Coronary artery (tissue), 2 donors: ENCODE measurements at places on chromosomes 6 and 20.

DNA sequence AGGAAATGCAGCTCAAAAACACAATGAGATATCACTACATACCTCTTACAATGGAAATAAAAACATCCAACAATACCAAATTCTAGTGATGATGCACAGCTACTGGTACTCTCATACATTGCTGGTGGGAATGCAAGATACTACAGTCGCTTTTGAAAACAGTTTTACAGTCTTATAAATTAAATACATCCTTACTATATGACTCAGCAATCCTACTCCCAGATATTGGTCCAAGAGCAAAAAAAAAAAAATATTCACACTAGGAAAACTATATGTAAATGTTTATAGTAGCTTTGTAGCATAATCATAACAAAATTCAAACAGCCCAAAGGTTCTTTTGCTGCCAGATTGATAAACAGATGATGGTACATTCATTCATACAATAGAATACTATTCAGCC is 217.4 kb upstream of the FAM83B start:
- no peak for DNase-seq

DNA sequence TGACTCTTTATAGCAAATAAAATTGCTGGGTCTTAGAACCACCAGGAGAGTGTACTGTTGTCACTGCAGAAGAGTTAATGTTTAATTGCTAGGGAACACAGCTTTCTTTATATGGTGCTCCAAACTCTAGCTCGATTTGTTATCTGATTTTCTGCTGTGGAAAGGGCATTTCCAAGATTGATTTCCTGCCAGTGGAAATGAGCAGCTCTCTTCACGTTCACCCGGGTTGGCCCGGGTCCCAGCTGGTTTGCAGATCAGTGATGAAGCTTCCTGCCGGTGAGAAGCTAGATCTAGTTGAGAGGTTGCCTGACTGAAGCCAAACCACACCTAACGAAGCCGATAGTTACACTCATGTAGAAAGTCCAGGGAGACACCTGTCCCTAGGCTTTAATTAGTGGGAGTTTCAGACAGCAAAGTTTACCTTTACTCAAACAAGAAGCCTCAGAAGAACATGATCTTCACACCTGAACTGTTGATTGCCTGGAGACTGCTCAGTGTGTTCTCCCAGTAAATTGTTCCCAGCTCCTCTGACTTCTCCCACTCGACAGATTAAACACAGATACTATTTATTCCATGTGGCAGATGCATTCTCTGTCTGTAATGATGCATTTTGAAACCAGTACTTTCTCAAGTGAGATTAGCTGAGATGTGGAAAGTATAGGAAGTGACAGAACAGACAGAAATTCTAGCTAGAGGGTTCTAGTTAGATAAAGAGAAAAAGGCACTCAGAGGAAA is 27.8 kb downstream of the PAQR8 start:
- DNase-seq, result no peak

DNA sequence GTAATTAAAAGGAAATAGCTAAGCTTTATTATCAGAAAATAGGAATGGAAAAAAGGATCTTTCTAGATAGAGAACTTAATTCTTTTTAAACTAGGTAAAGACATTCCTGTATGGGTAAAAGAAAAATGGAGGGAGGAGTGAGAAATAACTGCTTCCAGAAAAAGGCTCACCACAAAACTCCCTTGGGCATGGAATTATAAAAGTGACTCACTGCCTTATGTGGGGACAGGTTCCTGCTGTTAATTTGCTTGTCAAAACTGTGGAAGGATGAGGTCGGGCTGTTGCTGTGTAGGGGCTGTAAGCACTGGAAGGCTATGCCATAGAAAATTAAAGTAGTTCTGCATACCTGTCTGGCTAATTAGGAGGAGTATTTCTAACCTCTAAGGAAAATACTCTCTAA is 158.7 kb downstream of the UBE3D start:
- no peak for DNase-seq

GRCh38 chr6:121856296-121856695 is 420.9 kb downstream of the GJA1 start:
- no peak for DNase-seq

DNA sequence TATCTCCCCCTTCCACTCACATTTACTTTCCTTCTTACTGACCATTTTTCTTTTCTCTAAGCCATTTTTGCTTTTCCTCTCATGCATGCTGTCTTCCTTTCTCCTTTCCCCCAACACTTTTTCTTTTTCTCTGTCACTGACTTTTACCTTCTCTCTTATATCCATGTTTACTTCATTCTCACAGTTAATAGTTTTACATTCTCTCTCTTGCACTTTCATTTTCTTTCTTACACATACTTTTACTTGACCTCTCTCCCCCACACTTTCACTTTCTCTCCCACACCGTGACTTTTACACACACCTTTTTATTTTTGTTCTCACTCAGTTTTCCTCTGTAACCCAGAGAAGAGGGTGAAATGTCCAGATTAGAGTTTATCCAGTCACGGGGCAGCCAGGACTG is 636.3 kb downstream of the PTPRT start:
- no peak for DNase-seq

DNA sequence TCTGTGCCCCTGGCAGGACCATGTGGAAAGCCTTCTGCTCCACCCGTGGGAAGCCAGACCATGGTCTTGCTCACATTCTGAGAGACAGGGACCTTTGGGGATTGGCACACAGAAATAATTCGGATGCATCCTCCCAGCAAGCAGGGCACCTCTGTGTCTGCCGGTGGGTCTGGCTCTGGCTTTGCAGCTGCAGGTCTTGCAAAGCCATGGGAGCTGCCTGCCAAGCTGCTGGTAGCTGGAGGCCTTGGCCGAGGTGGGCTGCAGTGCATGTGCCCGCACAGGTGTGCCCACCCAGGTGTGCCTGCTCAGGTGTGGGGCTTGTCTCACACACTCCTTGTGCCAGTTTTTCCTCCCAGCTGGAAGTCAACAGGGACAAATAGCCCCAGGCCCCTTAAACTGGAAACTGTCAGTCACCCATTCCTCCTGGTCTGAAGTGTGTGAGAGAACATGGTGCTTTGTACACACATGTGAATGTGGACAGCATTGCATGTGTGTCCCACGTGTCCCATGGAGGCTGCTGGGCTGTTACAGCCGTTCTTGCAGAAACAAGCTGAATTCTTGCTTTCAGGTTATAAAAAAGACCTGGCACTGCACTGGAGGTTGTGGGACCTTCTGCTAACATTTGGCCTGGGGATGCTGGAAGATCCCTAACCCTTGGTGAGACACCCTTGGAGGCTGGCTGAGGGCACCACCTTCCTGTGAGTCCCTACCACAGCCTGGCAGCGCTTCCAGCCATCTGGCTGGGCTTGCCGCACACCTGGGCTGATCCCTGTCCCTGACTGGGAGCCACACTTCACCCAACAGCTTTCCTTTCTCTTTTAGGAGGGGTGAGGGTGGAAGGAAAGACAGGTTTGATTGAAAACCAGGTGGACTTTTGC is 54.9 kb upstream of the SMOC2 start:
- no peak for DNase-seq

DNA sequence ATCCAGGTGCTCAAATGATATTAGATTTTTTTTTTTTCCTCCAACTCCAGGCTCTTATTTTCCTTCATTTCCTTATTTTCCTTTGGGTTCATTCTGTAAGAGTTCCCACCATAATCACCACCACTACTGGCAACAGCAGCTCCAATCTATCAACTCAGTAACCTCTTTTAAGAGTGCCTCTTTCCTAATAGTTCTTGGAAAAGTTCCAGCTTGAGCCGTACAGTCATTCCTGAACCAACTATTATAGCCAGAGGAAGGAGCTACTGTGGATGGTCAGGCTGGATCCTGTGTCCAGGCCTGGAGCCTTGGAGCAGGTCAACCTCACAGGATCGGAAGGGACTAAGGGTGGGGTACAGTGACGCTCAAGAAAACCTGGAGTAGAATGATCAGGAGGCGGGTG is 4.2 kb upstream of the ANGPT4 start:
- no peak for DNase-seq

DNA sequence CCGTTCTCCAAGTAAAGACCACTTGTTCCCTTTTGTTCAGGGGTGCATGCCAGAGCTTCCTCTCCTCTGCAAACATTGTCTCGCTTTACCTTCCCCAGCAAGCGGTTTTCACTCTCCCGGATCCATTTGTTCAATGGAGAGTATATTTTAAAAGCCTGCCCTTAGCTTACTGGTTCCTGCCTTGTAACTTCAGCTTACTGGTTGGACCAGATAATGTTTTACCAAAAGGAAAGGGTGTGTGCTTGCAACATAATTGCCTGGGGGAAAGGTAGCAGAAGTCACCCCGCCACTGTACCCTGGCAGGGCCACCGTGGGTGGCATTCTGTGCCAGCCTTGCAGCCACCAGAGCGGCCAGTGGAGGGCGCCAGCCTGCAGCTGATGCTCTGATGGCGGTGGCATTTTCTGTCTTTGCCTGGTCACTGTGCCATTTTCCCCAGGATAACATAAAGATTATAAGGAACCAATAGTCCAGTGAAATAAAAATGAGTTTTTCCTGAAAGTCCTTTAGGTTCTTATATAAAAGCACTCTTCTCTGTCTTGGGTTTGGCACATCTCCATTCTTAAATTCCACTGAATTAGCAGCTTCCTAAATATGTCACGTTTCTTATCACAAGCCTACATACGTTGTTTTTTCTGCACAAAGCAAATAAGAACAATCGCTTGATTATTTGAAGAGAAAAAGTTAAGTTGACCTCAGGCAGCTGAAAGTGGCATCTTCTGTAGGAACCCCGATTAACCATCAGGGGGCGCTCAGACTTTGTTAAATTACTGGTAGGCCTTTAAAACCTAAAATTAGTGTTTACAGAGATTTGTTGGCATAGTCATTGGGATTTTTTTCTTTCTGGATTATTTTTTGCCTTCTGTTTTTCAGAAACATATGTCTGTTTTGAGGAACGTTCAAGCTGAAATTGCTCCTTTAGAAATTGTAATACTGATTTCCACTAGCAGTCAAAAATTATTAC is 67.4 kb upstream of the XRN2 start:
- DNase-seq, result no peak

- DNase-seq, result no peak
Measured at GRCh38 chr6:40523505-40524172, 63.5 kb downstream of the LRFN2 start.

DNA sequence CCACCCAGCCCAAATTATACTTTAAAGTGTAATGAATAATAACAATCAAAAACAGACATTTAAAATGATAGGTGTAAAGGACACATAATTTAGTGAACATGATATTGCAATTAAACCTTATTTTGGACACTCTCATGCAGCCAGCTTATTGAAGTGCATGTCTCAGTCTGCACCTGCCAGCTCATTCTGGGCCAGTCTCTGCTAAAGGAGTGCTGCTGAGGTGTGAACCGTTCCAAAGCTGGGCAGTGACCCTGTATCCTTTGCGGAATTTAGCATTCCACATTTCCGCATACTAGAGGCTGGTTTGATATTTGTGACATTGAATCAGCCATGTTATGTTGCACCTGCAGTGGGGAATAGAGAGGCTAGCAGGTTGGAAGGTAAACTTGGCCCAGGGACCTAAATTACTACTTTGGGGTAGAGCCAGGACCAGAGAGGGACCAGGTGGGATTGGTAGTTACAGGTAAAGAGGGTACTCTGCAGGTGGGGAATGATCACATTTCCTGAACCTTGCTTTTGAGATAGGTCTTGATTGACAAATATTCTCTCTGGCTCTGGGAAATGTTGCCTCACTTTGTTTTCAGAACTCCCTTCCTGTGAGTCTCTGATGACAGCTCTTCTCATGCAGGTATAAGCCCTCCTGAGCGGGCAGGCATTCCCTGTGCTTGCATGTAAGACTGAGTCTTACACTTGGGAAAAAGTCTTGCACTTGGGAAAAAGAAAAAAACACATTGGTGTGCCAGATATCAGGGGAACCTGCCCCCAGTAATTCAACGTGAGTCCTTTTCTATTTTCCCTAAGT is 26.2 kb downstream of the TULP4 start:
- DNase-seq, result no peak

- DNase-seq, result no peak
Measured at GRCh38 chr6:12523726-12524125, 192.8 kb upstream of the PHACTR1 start.

DNA sequence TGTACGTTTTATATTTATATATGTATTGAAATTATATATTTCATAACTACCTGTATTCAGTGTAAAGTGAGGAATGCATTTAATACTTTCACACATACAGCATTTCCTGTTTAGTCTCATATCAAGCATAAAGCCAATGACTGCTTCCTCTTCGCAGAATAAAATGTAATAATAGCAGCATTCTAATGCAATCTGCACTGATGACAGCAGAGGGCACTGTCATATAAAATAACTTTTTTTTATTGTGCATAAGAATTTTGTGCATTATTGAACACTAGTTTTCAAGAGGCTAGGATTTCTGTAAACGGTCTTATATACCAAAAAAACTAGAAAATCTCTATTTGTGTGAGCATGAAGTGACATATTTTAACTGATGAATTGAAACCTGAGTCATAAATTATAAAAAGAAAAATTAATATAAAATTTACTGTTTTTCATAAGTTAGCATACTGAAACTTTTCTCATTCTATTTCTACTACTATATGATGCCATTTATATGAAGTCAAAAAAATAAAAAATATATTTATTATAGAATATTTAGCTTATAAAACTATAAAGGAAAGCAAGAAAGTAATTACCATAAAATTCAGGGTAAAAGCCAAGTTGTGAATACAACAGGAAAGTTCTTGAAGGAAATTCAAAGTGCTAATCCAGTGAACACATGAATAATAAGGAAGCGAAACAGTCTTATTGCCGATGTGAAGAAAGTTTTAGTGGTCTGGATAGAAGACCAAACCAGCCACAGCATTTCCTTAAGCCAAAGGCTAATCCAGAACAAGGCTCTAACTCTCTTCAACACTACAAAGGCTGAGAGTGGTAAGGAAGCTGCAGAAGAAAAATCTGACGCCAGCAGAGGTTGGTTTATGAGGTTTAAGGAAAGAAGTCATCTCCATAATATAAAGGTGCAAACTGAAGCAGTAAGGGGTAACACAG is 36.3 kb downstream of the RNF146 start:
- DNase-seq, result no peak

- no peak for DNase-seq
Measured at GRCh38 chr6:169340395-169340794, 86.7 kb upstream of the THBS2 start.

DNA sequence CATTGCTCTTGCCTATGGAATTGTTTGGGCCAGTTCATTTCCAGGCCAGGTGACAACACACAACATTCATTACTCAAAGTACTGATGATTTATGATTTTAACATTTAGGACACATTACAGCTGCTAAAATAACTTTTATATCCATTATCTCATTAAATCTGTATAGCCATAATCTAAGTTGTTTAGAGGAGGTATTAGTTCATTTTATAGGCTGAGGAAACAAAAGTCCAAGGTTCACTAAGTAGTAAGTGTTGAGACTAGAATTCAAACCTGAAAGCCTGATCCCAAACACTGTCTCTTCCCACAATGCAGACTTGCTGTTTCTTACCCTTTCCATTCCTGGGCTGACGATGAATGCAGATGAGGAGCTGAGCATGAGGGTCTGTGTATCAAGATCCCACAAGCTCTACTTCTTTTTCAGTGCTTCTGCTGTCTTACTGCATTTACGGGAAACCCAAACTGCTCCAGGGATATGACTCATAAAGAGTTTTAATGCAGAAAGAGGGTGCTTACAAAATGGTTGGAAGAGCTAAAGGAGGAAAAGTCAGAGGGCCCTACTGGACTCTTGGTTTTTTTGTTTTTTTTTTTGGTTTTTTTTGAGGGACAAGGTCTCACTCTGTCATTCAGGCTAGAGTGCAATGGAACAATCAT is 17.9 kb downstream of the TENT5A start:
- DNase-seq, result no peak
